NCI-H1436 (cell line): ENCODE measurements at places on chromosomes 3 and 15.

- no peak for DNase-seq
Measured at GRCh38 chr15:67024998-67025368, 40.4 kb upstream of the SMAD3 start.

GRCh38 chr15:62187425-62187824, 22.3 kb upstream of the C2CD4B start:
- DNase-seq = no peak

DNA sequence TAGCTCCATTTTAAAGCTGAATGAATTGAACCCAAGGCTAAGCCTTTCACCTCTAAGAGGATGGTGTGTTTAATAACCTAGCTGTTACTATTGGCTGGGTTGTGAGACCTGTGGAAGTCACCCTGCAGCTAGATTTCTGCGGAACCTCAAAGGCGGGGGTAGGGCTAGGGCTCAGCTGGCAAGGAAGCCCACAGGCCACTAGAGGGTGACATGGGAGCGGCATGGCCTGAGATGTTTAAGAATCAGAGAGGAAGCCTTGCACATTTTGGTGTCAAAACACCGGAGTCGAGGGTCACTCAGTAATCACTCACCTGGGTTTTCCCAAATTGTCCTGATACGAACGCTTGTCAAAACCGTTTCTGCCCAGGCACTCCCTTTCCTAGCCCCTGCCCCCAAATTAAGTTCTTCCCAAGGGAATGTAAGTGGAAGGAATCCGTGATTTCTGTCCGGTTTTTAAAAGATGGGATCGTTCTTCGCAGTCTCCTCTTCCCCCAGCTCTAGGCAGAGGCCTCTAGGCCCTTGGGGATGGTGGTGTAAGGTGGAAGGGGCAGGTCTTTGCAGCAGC, 3.8 kb upstream of the ACAD9 start:
- no peak for DNase-seq

DNA sequence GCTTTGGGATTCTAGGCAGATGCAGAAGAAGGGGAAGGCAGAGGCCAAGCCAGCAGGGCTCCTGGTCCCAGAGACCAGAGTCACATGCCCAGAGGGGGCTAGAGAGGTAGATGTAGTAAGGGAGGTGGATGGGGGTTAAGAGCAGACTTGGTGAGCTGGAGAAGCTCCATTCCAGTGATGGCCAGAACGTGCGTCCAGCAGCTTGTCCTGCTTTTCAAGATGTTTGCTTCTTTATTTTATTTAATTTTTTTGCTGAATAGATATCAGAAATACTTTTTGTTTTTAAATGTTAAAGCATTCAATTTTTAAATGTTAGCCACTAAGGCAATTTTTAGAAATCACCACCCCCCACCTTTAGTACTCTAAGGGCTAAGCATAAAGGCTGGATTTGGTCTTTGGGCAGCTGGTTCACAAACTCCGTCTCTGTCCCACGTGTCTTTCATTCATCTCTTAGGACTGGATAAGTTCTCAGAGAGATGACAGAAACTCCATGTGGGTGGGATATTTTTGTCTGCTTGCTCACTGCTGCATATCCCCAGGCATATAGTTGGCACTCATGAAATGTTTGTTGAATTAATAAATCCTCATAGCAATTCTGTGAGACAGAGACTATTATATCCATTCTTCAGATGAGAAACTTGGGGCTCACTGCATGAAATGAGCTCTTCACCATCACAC, 6.7 kb downstream of the COLQ start:
- DNase-seq = no peak

- DNase-seq = no peak
Measured at GRCh38 chr15:57662091-57662744, 44.3 kb upstream of the POLR2M start.

DNA sequence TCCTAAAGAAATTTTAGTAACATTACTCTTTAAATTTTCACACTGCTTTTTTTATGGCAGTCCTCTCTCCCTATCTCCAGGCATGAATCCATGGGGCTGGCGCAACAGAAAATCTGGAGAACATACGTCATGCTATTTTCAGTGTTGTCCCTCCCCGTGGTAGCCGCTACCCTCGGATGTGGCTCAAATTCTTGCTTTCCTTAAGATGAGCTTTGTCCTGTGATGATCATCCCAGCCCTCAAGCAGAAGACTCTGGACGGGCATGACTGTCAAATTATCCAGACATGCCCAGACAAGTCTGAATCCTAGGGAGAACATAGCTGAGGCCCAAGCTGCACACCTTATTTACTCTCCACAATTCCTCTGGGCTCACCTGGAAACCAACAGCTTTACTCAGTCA, 49.1 kb downstream of the FMN1 start:
- DNase-seq = no peak

DNA sequence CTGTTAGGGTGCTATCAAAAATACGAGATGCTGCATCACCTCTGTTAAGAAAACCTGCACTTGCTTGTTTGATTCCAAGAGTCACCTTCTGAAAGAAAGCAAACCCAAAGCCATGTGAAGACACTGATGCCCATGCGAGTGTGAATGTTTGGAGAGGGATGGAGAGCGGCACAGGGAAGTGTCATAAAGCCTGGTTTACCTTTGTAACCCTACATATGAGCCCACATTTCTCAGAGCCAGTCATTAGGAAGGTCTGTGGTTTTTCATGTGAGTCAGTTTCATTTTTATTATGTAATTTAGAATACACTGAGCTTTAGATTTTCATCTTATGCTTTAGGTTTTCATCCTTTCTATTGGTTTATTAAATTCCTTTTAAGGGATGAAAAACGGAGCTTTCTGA, 896.8 kb downstream of the ROBO1 start:
- DNase-seq = no peak

DNA sequence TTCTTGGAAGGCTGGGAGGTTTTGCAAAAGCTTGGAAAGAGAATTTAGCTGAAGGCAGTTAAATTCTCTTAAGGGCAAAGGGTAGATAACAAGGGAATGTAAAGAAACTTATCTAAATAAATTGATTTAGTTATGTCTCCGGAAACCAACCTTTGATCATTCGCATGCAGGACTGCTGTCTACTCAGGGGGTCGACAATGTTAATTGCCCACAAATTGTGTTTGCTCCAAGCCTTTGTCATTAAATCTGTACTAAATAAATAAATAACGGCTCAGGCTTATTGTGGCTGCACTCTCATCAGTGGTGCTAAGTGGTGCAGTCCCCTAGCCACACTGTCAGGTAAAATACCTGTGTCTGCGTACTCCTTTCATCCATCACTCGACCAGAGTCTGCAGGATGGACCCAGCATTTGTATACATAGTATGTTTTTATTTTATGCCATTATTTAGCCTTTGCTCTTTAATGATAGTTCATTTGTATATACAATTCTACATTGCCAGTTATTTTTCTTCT, 497.4 kb upstream of the RASGRP1 start:
- no peak for DNase-seq

- peak; percentile 45 for DNase-seq
Measured at GRCh38 chr15:40594429-40594836, 384 bp downstream of the KNL1 start.

DNA sequence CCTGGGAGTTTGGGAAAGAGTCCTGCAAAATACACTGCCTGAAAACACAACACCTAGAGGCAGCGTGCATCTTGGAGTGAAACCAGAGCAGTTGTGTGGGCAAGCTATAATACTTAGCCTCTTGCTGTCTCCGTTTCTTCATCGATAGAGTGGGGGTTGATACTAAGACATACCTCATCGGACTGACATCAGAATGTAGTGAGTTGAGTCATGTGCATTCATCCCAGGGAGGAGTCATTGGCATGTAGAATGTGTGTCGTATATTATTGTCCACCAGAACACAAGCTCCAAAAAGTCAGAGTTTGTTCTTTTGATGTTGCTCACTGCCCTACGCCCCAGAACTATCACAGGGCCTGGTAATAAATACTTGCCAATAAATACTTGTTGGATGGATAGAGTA, 4.3 kb downstream of the SNTN start:
- no peak for DNase-seq

DNA sequence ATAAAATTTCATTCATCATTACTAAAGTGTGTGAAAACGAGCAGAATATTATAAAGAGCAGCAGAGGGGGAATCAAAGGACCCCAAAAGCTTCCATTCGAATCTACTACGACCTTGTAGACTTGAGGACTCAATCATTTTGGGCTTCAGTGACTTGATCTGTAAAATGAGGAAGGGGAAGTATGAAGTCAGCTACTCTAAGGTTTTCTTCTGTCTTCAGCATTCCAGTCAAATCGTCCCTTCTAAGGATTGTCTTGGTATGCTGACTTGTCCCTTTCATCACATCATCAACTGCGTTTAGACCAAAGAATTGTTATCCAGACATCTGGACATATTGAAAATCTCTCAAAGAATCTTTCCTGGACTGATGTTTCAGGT, 44.8 kb downstream of the PLD1 start:
- DNase-seq = no peak
